Hair follicular keratinocyte (primary cell): ENCODE measurements at places on chromosomes 1 and 21. TPM values are rescaled to one million over a fixed set of nuclear protein-coding genes. Genes with fewer than 3 reads are reported as not detected.

Gene CALML6
- not detected in 2 replicates for total RNA-seq

Gene ANKRD65
- 4.9 and 5.8 TPM in 2 replicates for total RNA-seq

Gene PDZK1IP1
- total RNA-seq: 3.5 and 6.2 TPM in 2 replicates

Gene HPDL
- 1.5 and 5.8 TPM in 2 replicates for total RNA-seq

Gene SLC45A3
- total RNA-seq: 3.0 and 6.3 TPM in 2 replicates

Gene VASH2
- total RNA-seq: 0.04 TPM in 1 of 2 replicates, not detected in the other

Gene AXDND1
- not detected in 2 replicates for total RNA-seq

Gene SPRR5
- total RNA-seq: 0.31 TPM in 1 of 2 replicates, not detected in the other

Gene NR5A2
- total RNA-seq: not detected in 2 replicates
